Gastroesophageal sphincter (tissue), 4 donors: ENCODE measurements at places on chromosomes 3 and 15. TPM values are rescaled to one million over a fixed set of nuclear protein-coding genes. Genes with fewer than 3 reads are reported as not detected.

GRCh38 chr3:108329508-108329907 is 33.2 kb downstream of the HHLA2 start:
- ATAC-seq = no peak

- ATAC-seq = no peak
Measured at GRCh38 chr15:52734329-52734728, 55.1 kb upstream of the ATOSA start.

Gene CEP97
- total RNA-seq = 7.8 TPM

GRCh38 chr3:9669720-9670432 is 20.6 kb downstream of the MTMR14 start:
- peak; percentile 22 for ATAC-seq

Gene VWA5B2
- not detected for total RNA-seq

Gene CACNA2D3
- 6.5 TPM for total RNA-seq

Gene CCDC54
- total RNA-seq = not detected

GRCh38 chr3:71641674-71642073 is 58.1 kb upstream of the FOXP1 start:
- no peak for ATAC-seq

Gene WDR5B
- total RNA-seq = 4.4 TPM

Gene ITGB5
- total RNA-seq = 125 TPM

GRCh38 chr15:89566181-89566580 is 9.1 kb upstream of the TICRR start:
- ATAC-seq = no peak

Gene UBE2Q2
- 92.2 TPM for total RNA-seq

GRCh38 chr3:108834551-108834950 is 12.0 kb downstream of the TRAT1 start:
- ATAC-seq = no peak

DNA sequence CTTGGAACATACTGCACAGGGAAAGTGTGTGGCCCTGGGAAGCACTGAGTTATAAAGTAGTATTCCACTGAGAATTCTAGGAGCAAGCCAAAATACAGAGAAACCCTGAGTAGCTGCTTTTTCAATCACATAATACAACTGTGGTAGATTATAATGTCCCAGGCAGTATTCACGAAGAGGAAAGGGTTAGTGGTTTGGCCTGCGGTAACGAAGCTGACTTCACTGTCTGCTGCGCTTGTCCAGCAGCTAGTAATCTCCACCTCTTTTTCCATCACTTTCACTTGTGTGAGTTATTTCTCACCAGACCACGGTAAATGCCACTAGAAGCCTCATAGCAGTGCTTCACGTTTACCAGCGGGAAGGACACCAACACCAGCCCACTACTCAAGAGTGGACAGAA is 34.4 kb downstream of the RPL39L start:
- no peak for ATAC-seq

Gene RETNLB
- total RNA-seq = not detected

DNA sequence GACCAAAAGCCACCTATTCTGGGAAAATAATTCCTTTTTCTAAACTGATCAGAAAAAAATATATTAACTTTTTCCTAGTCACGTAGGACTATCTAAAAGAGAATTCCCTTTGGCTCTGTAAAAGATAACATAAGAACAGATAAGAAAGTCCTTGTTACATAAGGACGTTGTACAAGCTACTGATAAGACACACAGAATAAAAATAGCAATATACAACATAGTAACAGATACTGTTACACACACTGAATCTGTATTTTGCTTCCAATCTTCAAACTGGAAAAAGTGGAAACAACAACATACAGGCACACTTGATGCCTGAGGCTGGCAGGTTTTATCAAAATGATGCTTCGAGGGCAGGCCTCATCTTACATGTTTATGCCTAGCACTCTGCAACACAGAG is 59.8 kb downstream of the SNX4 start:
- ATAC-seq = no peak

Gene ITGA11
- total RNA-seq = 8.3 TPM

- no peak for ATAC-seq
Measured at GRCh38 chr15:45377609-45378148, 665 bp downstream of the GATM start.

DNA sequence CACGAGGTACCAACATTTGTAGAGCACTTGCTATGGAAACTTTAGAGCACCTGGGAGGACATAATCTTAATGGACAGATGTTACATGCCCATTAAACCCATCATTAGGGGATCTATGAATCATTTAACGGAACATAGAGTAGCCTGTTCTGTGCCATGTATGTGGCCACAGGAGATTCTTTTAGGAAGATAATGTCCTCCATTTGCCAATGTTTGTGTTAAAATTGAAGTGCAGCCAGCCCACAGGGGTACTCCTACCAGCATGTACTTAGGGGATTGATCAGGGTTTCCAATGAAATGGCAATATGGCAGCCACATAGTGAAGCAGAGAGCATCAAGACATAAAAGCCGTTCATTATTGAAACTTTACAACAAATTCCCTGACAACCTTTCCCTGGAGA is 70.7 kb downstream of the TNIK start:
- no peak for ATAC-seq

- no peak for ATAC-seq
Measured at GRCh38 chr3:113620091-113620490, 76.4 kb downstream of the USF3 start.

DNA sequence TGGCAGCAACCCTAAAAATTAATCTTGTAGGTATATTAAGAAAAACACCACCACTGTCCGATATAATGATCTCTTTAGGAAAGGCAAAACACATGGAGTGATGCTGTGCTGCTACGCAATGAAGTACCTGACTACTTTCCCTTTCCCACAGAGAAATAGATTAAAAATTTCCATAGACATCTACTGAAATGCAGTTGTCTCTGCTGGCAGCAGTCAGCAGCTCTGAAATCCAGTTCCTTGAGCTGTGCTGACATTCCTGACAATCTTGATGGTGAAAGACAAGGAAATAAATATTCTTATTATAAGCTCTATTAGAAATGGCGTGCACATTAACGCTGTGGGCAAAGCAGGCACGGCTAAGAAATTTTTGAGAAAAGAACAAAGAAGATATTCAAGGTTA is 287.6 kb downstream of the IL5RA start:
- no peak for ATAC-seq

Gene NXPE3
- total RNA-seq = 22.5 TPM

Gene SFMBT1
- total RNA-seq = 21.4 TPM

Gene EEFSEC
- total RNA-seq = 5.8 TPM

DNA sequence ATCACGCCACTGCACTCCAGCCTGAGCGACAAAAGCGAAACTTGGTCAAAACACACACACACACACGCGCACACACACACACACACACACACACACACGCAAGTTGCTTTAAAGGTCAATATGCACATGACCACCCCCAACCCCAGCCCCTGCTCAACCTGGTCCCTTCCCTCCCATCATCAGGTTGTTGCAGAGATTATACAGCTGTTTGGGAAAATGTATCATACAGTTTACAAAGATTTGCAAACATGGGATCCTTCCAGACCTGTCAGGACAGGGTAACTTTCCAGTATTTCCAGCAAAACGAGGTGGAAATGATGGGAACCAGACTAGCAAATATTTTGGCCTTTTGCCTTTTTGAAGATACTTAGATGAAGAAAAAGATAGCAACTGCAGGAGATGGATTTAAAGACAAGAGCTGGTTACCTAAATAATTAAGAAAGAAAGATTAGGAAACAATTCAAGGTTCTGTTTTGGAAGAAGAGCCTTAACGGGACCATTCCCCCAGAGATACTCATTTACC is 80.2 kb downstream of the TNIK start:
- peak; percentile 15 for ATAC-seq

Gene CSPG5
- total RNA-seq = 1.0 TPM

Gene RASL12
- 151 TPM for total RNA-seq

DNA sequence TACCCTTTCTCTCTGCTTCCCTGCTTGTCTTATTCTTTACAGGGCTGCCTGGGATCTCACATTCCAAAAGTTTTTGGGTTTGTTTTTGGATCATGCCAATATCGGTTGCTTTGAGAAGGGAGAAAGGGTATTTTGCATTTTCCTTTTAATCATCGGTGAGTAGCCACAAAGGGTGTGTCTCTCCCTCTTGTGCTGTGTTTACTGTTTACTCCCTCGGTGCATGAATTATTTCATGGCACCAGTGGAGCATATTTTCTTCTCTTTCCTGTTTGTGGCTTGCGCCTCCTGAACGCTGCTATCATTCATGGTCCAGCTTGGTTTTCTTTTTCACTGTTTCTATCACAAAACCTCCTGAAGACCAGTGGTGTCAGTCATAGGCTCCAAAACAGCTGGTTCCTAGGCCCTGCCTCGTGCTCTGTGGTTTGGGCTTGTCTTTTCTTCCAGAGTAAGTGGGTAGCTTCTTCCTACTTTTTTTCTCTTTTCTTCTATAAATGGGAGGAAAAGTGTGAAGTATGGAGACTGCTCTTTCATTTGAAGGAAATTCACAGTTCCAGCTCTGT is 54.9 kb downstream of the IGF1R start:
- ATAC-seq = no peak

Gene SLC28A2
- not detected for total RNA-seq

Gene CHAC1
- 1.2 TPM for total RNA-seq

Gene DNAJA4
- 20.5 TPM for total RNA-seq

Gene KNG1
- total RNA-seq = not detected

GRCh38 chr15:67967871-67968431 is 86.2 kb upstream of the PIAS1 start:
- ATAC-seq = peak; percentile 96
